ENCODE measurements at places on chromosomes 7 and 10.

DNA sequence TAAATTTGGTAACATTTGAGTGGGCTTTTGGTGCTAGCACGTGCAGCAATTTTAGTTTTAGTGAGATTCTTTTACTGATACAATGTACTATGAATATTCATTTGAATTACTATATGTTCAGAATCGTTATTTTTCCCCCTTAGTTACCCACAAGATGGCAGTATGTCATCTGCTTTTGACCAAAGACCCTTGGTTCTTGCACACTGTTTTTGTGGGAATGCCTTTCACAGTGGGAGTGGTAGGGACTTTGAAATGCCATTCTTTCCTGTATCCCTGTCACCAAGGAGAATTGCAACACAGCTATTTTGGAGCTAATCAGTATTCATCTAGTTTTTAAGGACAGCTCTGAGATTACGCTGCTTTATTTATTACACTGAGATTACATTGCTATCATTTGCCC, 40.6 kb downstream of the SEC23IP start:
- DNase-seq = peak; percentile 7

DNA sequence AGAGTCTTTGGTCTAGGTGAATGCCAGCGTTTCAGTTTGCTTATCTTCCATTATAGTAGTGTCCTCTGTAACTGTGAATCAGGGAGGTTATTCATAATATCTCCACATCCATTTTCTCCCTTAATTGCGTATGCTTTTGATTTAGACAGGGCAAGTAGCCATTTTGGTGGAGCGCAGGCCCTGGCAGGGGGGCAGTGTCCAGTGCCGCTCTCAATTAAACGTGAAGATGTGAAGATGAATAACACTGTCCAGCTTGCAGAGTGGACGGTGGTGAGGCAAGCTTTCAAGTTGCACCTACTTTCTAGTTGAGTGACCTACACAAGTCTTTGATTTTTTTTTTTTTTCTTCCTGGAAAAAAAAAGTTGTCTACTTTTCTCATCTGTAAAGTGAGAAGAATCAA, 4.5 kb downstream of the TSPAN14 start:
- no peak for DNase-seq

DNA sequence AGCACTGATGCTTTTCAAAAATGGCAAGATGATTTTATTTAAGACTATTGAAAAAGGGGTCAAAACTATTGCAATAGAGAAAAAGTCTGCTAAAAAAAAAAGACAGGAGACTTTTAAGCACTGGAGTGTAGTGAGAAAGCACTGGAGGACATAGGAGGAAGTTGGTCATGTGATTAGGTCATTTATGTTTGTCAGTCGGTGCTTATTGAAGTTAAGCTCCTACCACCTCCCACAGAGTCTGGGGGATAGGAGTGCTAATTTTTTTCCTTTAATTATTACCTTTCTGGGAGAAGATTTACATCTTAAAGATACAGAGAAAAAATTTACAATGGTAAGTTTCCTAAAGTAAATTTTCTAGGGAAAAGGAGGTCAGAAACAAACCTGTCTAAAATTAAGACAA, 80.2 kb upstream of the TMEM229A start:
- DNase-seq = no peak

- no peak for DNase-seq
These were observed 162.1 kb downstream of the FANK1 start for GRCh38 chr10:126058507-126058906.

GRCh38 chr10:128511284-128511683, 385.1 kb upstream of the MKI67 start:
- no peak for DNase-seq

- no peak for DNase-seq
These were observed 154.5 kb downstream of the SLC25A13 start for GRCh38 chr7:96167424-96167823.

All from urothelium cell line (cell line).